Natural killer cell treated with Interleukin-12 subunit alpha and Interleukin-12 subunit beta and Interleukin-15 and Interleukin-18, amount 100 ng/mL, for 72 hours (primary cell): ENCODE measurements at places on chromosomes 5 and 9.

GRCh38 chr9:87569008-87569509, 71.4 kb downstream of the DAPK1 start:
- no peak overlapping the region for H3K27ac ChIP-seq
- H3K4me3 ChIP-seq: no peak overlapping the region
- H3K4me1 ChIP-seq: no peaks in the 10 kb centered on the region
- peaks cover under 1% of the 10 kb centered on the region for H3K27me3 ChIP-seq
- H3K36me3 ChIP-seq: no peaks in the 10 kb centered on the region

- DNase-seq: no peak
- H3K4me1 ChIP-seq: no peaks in the 10 kb centered on the region
- H3K27me3 ChIP-seq: no peaks in the 10 kb centered on the region
- H3K4me3 ChIP-seq: no peak overlapping the region
Observed at GRCh38 chr9:79116709-79117108, 455.1 kb upstream of the TLE4 start.

GRCh38 chr5:125257997-125258396, 511.6 kb upstream of the ZNF608 start:
- no peak overlapping the region for H3K4me3 ChIP-seq
- no peaks in the 10 kb centered on the region for H3K4me1 ChIP-seq
- H3K27ac ChIP-seq: no peak overlapping the region
- H3K27me3 ChIP-seq: no peaks in the 10 kb centered on the region
- no peak for DNase-seq

- H3K4me1 ChIP-seq: no peaks in the 10 kb centered on the region
- no peak overlapping the region for H3K27ac ChIP-seq
- no peaks in the 10 kb centered on the region for H3K27me3 ChIP-seq
- H3K4me3 ChIP-seq: no peak overlapping the region
Observed at GRCh38 chr9:13569602-13570067, 290.1 kb upstream of the MPDZ start.

GRCh38 chr9:4106081-4106759, 193.6 kb downstream of the GLIS3 start:
- no peak overlapping the region for H3K4me3 ChIP-seq
- DNase-seq: no peak
- H3K27me3 ChIP-seq: peaks cover 32% of the 10 kb centered on the region

- H3K4me1 ChIP-seq: no peaks in the 10 kb centered on the region
- no peaks in the 10 kb centered on the region for H3K27me3 ChIP-seq
- no peak for DNase-seq
- no peak overlapping the region for H3K27ac ChIP-seq
- no peak overlapping the region for H3K4me3 ChIP-seq
Observed at GRCh38 chr9:125906893-125907292, 159.7 kb downstream of the PBX3 start.

- no peak for DNase-seq
- H3K27me3 ChIP-seq: no peaks in the 10 kb centered on the region
- H3K27ac ChIP-seq: no peak overlapping the region
- H3K36me3 ChIP-seq: peaks cover 6% of the 10 kb centered on the region
Observed at GRCh38 chr5:30880514-30880913, 313.0 kb upstream of the CDH6 start.
